ENCODE measurements at places on chromosomes 6 and 20. TPM values are rescaled to one million over a fixed set of nuclear protein-coding genes. Genes with fewer than 3 reads are reported as not detected.
A peak's percentile ranks its signal among the peaks of the same experiment; 100 is the strongest.

GRCh38 chr6:101259505-101259904 is 134.0 kb upstream of the GRIK2 start:
- DNase-seq: no peak

DNA sequence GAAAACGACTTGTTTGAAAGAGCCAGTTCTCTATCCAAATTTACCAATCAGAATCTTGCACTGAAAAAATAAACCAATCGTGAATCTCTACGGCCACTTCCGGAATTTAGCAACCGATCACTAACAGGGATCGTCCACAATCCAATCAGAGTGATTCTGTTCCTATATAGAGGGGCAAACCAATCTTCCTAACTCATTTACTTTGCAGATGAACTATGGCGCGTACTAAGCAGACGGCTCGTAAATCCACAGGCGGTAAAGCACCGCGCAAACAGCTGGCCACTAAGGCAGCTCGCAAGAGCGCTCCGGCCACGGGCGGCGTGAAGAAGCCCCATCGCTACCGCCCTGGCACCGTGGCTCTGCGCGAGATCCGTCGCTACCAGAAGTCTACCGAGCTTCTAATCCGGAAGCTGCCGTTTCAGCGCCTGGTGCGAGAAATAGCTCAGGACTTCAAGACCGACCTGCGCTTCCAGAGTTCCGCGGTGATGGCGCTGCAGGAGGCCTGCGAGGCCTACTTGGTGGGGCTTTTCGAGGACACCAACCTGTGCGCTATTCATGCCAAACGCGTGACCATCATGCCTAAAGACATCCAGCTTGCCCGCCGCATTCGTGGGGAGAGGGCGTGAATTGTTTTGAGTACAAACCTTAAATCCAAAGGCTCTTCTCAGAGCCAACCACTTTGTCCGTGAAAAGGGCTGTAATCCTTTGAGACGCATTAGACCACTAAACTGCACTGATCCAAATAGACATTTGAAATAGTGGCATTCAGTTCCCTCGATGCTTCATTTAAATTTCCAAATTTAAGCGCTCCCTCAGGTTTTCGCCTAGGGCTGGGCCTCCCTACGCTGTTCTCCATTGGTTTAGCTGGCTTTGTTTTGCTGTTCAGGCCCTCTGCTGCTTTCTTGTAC is 138.0 kb downstream of the HFE start:
- DNase-seq: peak; percentile 89

GRCh38 chr6:83270971-83271719 is 78.0 kb downstream of the RWDD2A start:
- DNase-seq: no peak

DNA sequence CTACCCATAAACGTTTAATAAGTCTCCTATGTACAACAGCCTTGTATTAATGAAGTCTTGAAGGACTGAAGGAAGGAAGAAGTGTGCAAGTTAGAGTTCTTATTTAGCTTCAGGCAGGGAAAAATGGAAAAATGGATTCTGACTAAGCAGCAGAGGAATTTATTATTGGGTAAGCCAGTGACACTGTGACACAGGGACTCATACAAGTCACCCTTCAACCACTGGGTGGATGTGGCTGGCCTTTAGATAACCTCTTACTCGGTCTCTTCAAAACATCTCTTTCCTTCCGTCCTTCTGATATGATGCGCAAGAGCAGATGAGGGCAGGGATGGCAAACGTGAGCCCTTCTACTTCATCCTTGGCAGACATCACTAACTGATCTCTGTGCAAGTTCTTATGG is 145.6 kb downstream of the DHX35 start:
- DNase-seq: no peak

Gene NAPB
- 8.1 TPM for polyA plus RNA-seq

Gene NMBR
- 0.14 TPM for polyA plus RNA-seq

DNA sequence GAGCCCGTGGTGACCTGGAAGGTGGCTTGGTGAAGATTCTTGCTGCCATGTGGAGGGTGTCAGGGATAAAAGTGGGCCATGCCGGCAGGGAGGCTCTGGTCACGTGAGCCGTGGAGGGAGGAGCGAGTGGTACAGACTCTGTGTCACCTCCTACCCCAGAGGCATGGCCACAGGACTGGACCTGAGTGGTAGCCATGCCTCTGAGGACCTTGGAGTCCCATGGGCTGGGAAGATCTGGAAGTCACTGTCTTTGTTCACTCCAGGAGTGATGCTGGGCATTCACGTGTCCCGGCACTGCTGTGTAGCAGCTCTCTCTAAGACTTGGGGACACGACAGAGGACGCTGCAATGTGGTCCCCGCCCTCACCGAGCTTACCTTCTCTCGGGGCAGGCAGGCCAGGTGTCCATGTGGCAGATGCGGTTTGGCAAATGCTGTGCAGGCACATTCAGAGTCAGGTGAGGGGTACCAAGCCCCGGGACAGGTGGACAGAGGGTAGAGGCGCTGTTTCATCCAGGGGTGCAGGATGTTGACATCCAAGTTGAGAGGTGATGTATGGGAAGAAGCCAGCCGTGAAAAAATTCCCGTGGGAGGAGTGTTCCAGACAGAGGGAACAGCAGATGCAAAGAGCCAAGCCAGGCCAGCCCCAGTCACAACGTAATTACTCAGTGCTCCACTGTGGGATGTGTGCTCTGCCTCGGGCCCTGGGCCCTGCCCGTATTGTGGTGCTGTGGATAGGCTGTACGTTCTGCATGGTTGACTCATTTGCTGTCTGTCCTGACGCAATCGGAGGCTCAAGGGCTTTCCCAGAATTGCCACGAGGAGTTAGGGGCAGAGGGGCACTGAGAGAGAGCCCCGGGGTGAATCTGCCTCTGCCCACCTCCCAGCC is 307.8 kb downstream of the TAF4 start:
- no peak for DNase-seq

DNA sequence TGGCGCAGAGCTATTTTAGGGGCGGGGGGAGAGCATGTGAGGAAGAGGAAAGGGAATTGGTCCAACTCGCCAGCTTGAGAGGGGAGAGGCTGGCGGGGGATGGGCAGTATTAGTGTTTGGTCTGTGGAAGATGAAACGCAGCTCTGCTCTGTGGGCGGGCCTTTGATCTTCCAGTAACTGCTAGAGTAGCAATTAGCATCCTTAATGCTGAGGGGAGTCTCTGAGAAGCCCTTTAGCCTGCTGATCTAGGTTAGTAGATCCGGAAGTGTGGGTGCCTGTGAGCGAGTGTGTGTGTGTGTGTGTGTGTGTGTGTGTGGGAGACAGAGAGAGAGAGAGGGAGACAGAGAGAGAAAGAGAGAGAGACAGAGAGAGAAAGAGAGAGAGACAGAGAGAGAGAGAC is 117.2 kb upstream of the BACH2 start:
- DNase-seq: peak; percentile 23

DNA sequence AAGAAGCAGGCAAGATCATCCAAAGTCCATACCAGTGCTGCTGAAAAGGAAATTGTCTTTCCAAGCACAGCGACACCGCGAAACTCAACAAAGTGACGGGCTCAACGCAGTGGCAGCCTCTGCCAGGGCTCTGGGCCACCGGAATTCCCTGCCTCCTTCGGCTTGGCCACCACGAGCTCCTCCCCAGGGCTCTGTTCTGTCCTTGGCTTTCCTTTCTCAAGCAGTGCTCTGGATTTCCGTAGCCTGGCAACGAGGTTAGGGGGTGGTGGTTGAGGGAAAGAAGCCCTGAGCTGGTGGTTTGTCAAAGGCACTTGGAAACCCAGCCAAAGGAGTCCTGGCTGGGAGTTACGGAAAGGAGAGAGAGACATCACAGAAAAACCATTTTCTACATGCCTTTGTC is 31.2 kb downstream of the PRR18 start:
- peak; percentile 43 for DNase-seq

- DNase-seq: no peak
Observed at GRCh38 chr6:95686895-95687294, 109.6 kb downstream of the MANEA start.

- no peak for DNase-seq
Observed at GRCh38 chr20:3863317-3863716, 16.7 kb downstream of the MAVS start.

- DNase-seq: no peak
Observed at GRCh38 chr6:83824831-83825230, 28.3 kb upstream of the RIPPLY2 start.

Gene CCN5
- polyA plus RNA-seq: 0.15 TPM

DNA sequence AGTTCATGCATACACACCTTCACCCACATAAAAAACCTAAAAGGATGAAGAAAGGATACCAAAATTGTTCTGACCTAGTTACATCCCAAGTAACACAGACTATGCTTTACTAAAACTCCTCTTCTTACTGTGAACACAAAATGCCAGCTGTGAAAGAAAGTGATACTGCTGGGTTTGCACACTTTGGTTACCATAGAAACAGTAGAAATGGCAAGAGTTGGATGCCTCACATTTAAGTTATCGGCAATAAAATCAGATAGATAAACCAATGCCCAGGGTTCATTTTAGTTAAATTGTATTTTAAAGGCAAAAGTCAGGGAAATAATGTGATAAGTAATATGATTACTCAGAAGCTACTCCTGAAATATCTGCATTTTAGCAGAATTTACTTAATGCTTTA is 161.9 kb downstream of the CDK19 start:
- DNase-seq: no peak

- DNase-seq: no peak
Observed at GRCh38 chr6:18432619-18433018, 45.5 kb downstream of the RNF144B start.

Gene CFAP206
- 0.13 TPM for polyA plus RNA-seq

Gene CCM2L
- polyA plus RNA-seq: 6.8 TPM

Gene PAK5
- 0.13 TPM for polyA plus RNA-seq

DNA sequence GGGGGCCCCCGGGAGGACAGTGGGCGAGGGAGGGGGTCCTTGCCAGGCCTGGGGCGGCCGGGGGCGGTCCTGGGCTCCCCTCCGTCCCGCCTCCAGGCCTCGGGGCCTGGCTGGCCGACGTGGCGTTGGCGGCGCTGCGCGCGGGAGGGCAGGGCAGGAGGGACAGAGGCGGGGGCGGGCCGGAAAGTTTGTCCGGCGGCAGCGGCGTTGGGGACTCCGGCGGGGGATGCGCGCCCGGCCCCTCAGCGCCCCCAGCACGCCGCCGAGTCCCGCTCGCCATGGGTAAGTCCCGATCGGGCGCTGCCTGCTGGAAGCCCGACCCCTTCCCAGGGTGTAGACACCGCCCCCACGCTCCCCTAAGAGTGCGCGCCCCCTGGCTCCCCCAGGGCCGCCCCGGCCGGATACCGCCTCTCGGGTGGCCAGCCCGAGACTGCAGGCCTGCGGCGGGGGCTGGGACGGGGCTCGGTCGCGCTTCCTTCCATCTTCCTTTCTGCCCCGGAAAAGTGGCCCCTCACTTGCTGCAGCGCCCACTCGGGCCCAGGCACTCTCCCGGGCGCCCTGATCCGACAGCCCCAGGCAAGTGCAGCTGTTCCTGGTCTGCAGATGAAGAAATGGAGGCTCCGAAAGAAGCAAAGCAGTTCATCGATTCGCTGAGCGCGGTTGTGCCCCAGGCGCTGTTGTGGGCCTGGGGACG is at the start of gene SLC2A10:
TSS of gene SLC2A10 (plus strand) at position 191 of the 694 bp plus-strand sequence. CDS start at position 279, 88 bp downstream.
- peak; percentile 83 for DNase-seq

DNA sequence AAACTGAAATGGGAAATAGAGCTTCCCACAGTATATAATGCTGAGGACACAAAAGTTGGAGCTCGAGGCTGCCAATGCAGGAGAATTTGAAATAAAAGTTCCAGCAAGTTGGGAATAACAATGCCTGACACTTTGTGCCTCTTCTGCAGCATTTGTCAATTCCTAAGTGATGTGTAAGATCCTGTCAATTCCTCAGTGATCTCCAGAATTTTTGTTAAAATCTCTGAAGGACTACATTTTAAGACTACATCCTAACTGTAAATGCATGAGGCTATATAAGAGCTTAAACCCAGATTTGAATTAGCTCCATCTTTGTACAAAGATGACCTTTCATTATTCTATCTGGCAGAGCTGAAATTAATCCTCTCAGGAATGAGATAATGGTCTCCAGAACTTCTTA is 208.2 kb downstream of the COL12A1 start:
- DNase-seq: no peak

DNA sequence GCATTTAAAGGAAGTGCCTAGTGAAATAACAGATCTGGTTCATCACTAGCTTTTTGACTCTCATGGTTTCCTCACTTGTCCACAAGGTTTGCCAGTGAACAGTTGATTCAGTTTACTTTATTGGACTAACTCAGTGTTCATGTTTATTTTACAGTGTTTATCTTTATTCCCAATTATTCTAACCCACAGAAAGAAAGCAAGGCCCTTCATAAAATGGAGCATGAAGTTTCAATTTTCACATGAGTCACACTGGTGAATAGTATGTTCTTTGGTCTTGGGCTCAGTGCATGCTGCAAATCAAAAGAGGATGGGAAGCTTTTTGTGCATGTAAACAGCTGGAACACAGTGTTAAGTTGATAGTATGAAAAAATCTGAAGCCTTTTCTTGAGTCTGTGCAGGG is 217.6 kb upstream of the HDDC2 start:
- DNase-seq: no peak

DNA sequence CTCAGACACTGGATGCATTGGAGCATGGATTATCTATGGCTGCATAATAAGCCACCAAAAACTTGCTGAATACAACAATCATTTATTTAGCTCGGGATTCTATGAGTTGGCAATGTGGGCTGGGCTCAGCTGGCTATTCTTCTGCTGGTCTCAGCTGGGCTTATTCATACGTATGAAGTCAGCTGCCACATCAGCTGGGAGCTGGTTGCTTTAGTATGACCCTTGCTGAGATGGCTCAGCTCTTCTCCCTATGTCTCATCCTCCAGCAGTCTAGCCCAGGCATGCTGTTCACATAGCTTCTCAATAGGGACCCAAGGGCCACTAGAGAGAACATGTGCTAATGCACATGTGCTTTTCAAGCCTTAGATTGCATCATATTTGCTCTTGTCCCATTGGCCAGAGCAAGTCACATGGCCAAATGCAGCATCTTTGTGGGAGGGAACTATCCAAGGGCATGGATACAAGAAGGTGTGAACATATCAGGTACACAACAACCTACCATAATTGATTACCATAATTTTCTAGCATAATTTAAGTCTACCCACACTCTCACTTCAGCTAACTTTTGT is 444.6 kb downstream of the KIF16B start:
- DNase-seq: no peak

- DNase-seq: no peak
Observed at GRCh38 chr6:36556281-36556680, 9.0 kb upstream of the STK38 start.

- DNase-seq: no peak
Observed at GRCh38 chr6:44255105-44255808, 2.1 kb downstream of the SLC35B2 start.

- DNase-seq: peak; percentile 76
Observed at GRCh38 chr6:28838634-28839442, 84.9 kb downstream of the TRIM27 start.

Data from hindlimb muscle (tissue), 1 donor.